ENCODE measurements at places on chromosomes 16 and 17. TPM values are rescaled to one million over a fixed set of nuclear protein-coding genes. Genes with fewer than 3 reads are reported as not detected.

The LDHD gene
- not detected for total RNA-seq

The CTRB1 gene
- total RNA-seq: not detected

The MRPS7 gene
- 50.0 TPM for total RNA-seq

GRCh38 chr17:27667656-27668487 lies 36.9 kb downstream of the LGALS9 start:
- DNase-seq: no peak

GRCh38 chr17:3636908-3637373 lies 381 bp downstream of the CTNS start:
- DNase-seq: no peak

DNA sequence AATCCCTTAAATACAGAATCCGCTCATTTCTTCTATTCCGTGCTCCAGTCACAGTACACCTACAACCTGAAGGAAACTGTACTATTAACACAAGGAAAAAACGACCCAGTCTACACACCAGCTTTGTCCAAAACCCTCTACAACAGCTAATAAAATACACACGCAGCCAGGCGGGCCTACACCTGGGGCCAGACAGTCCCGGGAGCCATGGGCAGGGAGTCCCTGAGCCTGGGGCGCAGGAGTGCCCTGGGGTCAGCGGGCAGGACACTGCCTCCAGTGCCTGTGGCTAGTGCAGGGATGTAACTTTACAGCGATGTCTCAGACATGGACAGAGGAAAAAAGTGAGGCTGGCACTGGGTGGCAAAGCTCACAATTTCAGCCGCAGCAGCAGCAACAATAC lies 28.5 kb downstream of the GNPTG start:
- DNase-seq: no peak

GRCh38 chr16:82440336-82440735 lies 186.4 kb upstream of the CDH13 start:
- no peak for DNase-seq

Data from astrocyte (in vitro differentiated cells and primary cell).